NCI-H2081 treated with DMSO at 0.1 percent for 48 hours (cell line): ENCODE measurements at places on chromosomes 5 and 9.

DNA sequence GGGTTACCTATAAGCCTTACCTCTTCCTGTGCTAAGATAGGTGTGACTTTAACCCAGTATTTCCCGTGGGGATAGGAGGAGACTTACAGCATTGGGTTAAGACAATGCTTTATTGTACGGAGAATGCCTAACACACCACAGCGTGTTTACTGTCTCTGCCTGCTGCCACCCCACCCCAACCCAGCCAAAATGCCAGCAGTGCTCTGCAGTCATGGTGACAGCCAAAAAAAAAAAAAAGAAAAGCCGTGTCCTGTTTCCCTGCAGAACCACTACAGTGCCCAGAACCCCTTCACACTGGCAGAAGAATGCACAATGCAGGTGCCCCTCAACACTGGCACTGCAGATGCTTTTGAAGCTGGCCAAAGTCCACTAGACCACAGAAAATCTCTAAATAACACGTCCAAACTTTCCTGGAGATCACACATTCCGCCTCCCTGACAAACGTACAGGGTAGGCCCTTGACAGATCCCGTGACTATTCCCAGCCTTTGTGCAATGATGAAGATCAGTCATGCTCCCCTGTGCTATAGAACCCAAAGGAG lies 102.2 kb downstream of the SERINC5 start:
- DNase-seq: no peak

- no peak for DNase-seq
Measured at GRCh38 chr5:33143405-33144123, 297.2 kb upstream of the TARS1 start.

GRCh38 chr5:62550103-62550502 lies 28.5 kb upstream of the LRRC70 start:
- DNase-seq: no peak

DNA sequence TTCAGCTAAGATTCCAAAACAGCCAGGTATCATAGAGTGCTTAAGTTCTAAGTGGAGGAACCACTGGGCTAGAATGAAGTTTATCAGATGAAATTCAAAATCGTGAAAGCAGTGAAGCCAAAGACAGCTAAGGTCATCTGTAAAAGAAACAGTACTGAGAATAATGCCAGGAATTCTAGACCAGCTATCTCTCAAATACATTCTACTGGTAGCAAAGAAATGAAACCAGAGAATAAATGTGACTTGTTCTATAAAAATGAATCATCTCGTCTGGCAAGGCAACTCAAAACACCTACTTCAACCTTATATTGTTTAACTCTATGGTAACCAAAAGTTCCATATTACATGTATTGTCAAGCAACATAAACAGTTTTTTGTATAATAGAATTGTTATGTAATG lies 51.3 kb upstream of the RGMB start:
- no peak for DNase-seq

DNA sequence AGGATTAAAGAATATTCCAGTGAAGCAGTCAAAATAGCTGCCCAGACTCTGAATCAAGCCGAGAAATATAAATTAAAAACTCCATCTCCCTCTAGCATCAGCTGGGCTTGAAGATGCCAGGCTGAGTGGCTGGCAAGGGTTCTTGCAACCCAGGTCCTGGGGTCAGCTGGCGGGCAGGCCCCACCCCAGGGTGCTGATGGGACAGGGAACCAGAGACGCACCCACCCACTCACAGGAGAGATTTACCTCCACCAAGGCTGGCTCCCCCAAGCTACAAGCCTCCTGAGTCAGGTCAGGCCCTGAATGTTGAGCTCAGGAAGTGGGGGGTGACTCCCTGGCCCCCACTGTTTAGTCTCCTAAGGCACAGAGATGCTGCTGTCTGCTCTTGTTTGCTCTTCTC lies 83.9 kb upstream of the HSPA9 start:
- DNase-seq: no peak

DNA sequence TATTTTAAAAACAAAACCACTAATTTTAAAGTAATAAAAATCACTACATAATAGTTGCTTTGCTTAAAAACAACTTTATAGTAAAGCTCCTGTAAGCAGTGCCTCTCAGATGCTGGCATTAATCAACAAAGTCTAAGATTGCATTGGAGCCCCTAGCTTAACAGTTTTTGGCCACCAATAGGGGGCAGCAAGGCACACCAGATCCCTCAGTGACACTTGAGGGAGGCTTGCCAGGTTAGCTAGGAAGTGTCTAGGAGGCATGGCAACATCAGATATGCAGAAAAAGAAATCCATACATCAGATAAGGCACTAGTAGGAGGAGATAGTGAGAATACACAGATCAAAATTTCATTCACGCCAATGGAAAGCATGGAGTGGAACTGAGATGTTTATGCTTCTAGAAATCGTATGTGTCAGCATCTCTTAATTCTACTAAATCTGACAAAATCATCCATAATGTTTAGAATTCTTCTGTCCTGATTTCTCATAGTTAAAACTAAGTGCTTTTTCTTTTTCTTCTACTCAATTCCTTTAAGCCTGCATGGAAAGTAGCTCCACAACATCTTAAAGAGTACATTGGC lies 73.6 kb upstream of the PAM start:
- DNase-seq: no peak

DNA sequence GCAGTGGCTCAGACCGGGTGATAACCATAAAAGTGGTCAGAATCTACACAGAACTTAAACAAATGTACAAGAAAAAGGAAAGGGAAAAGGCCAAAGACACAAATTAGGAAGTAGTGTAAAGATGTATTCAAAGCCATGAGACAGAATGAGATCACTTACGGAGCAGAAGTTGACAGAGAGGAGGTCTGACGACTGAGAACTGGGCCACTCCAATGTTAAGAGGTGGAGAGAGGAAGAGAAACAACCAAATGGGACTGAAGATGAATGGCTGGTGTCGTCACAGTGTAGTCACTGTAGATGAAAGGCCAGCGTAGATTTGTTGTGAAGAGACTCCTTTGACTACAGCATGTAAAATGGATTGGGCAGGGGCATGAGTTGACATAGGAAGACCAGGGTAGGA lies 114.4 kb downstream of the DROSHA start:
- no peak for DNase-seq

DNA sequence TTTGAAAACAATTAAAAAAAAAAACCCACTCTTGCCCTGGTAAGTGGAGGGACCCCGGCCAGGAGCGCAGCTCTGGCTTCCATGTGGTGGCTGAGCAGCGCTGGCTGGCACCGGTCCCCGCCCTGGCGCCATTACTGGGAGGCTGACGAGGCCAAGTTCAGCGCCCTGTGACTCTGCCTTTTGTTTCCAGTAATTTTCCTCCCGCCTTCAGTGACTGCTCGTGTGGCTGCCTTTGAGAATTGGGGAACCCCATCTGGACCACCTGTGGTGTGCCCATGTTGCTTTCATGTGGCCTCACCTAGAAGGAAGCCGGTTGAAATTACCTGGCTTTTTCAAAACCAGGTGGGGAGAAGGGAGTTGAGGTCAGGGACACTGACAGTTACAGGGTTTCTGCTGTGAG lies 136.1 kb downstream of the GAPVD1 start:
- no peak for DNase-seq

GRCh38 chr9:36165826-36166167 lies 3.4 kb upstream of the CCIN start:
- no peak for DNase-seq

- no peak for DNase-seq
Measured at GRCh38 chr9:131837316-131837715, 97.4 kb upstream of the RAPGEF1 start.

- no peak for DNase-seq
Measured at GRCh38 chr9:98997604-98998003, 53.9 kb downstream of the COL15A1 start.

DNA sequence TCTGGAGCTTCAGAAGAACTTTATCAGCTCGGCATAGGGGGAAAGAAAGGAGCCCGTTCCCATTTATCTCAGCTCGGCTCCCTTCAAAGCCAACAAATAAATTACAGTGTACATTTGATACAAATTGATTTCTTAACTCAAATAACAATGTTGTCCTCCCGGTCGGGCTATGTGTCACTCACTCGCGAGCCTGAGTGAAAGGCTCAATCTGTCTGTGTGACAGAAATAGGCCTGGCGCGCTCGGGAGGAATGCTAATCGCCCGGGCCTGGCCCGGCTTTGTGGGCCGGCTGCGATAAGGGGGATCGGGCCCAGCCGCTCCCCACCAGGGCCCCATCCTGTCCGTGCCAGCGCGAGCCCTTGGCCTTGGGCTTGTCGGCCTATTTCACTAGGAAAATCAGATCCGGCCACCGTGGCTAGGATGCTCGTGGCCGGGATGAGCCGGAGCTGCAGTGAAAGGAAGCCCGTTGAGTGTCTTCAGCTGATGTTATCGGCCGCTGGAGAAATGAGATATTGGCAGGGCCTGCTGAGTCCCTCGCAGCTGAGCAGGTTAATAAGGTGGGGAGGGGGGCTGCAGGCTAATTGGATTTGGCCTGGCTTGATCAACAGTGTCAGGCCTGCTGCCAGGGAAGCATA lies 258.7 kb downstream of the IRX1 start:
- DNase-seq: no peak

- no peak for DNase-seq
Measured at GRCh38 chr5:75169516-75169915, 67.2 kb downstream of the ANKRD31 start.

DNA sequence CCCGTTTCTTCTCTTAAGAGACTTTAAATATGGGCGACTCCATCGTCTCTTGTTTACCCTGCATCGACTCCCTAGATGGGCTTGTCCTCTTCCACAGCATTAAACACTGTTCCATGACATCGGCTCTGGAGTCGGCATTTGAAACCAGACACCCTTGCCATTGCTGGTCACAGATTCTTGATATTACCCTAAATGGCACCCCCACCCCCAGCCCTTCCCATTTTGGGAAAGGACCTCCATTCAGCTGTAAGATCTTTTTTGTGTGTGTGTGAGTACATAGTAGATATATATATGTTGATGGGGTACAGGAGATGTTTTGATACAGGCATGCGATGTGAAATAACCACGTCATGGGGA lies 51.1 kb upstream of the SH3PXD2B start:
- DNase-seq: no peak

DNA sequence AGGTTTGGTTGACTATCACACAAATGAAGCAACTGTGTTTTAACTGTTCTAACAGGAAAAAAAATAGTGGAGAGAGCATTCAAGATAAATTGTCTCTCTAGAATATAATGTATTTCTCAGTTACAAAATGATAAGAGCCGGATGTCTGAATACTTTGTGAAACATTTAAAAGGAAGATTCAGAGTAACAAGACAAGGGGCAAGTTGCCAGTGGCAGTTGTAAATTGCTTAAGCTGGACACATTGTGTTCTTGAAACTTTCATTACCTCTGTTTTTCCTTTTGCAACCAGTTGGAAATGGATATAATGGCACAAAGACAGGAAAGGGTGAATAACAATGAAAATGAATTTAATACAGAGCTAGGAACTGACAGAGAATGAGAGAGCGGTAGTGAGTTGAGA lies 15.2 kb upstream of the TBCA start:
- no peak for DNase-seq

GRCh38 chr5:7878381-7878873 lies 9.5 kb downstream of the MTRR start:
- no peak for DNase-seq

GRCh38 chr9:79798450-79798849 lies 226.7 kb downstream of the TLE4 start:
- DNase-seq: no peak

DNA sequence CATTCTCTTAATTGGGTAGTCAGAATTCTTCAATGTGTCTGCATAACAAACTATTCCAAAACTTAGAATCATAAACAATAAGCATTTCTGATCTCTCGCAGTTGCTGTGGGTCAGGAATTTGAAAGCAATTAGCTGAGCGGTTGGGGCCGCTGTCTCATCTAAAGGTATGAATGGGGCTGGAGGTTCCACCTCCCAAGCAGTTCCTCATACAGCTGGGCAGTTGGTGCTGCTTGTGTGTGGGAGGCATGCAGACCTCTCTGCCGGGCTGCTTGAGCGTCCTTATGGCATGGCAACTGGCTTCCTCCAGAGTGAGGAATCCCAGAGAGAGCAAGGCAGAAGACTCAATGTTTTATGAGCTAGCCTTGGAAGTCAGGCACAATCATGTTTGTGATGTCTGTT lies 30.2 kb upstream of the SEMA4D start:
- no peak for DNase-seq

- DNase-seq: no peak
Measured at GRCh38 chr9:21590058-21590996, 108.2 kb upstream of the IFNE start.

GRCh38 chr5:150289551-150290390 lies at the start of gene CAMK2A:
TSS of gene CAMK2A (minus strand) at chr5:150289773. CDS start at chr5:150289625, 148 bp downstream.
- no peak for DNase-seq

GRCh38 chr9:5756633-5757032 lies 76.3 kb downstream of the ERMP1 start:
- DNase-seq: no peak

DNA sequence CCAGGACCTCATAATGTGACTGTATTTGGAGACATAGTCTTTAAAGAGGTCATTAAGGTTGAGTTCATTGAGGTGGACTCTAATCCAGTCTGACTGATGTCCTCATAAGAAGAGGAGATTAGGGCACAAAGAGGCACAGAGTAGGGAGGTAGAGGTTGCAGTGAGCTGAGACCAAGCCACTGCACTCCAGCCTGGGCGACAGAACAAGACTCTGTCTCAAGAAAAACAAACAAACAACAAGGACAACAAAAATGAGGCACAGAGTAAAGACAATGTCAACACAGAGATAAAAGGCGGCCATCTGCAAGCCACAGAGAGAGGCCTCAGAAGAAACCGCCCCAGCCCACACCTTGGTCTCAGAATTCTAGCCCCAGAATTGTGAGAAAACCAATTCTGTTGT lies 17.0 kb upstream of the TDRD7 start:
- no peak for DNase-seq

DNA sequence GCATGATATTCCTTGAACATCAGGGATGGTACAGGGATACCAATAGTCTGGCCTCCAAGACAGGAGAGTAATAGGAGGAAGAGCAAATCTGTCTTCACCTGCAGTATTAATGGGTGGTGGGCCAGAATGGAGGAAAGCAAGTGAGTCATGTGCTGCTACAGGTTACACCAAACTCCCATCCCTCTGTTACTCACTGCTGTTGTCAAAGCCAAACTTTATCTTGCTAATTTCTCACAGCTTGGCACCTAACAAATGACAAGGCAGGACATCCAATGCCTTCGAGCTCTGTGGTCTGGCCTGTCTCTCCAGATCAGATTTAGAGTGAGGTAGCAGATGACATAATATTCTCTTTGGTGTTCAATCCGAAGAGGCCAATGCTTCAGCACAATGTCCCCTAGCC lies 26.8 kb downstream of the PLAC8L1 start:
- no peak for DNase-seq

- no peak for DNase-seq
Measured at GRCh38 chr9:137192448-137192780, 3.9 kb downstream of the SSNA1 start.

- no peak for DNase-seq
Measured at GRCh38 chr9:3200331-3200774, 325.4 kb downstream of the RFX3 start.
